ENCODE measurements at places on chromosomes 3 and 15. TPM values are rescaled to one million over a fixed set of nuclear protein-coding genes. Genes with fewer than 3 reads are reported as not detected.

NR1I2 gene
- total RNA-seq, result not detected

P2RY13 gene
- not detected for total RNA-seq

APBA2 gene
- 11.7 TPM for total RNA-seq

MUSTN1 gene
- total RNA-seq, result not detected

CCR3 gene
- not detected for total RNA-seq

FOXL2NB gene
- not detected for total RNA-seq

EBLN2 gene
- total RNA-seq, result 1.3 TPM

LRRN1 gene
- 2.8 TPM for total RNA-seq

ATP13A5 gene
- not detected for total RNA-seq

PRSS50 gene
- total RNA-seq, result not detected

HAUS2 gene
- total RNA-seq, result 27.2 TPM

CEP70 gene
- total RNA-seq, result 8.2 TPM

PYGO1 gene
- 8.2 TPM for total RNA-seq

HHLA2 gene
- not detected for total RNA-seq

TAGLN3 gene
- total RNA-seq, result 0.34 TPM

NOX5 gene
- total RNA-seq, result not detected

TRANK1 gene
- 14.3 TPM for total RNA-seq

ACOX2 gene
- 30.9 TPM for total RNA-seq

LMAN1L gene
- not detected for total RNA-seq

TM4SF1 gene
- 223 TPM for total RNA-seq

ADAMTSL3 gene
- total RNA-seq, result 4.2 TPM

POPDC2 gene
- total RNA-seq, result 0.12 TPM

C15orf62 gene
- 0.34 TPM for total RNA-seq
